ENCODE measurements at places on chromosomes 6 and 20.

DNA sequence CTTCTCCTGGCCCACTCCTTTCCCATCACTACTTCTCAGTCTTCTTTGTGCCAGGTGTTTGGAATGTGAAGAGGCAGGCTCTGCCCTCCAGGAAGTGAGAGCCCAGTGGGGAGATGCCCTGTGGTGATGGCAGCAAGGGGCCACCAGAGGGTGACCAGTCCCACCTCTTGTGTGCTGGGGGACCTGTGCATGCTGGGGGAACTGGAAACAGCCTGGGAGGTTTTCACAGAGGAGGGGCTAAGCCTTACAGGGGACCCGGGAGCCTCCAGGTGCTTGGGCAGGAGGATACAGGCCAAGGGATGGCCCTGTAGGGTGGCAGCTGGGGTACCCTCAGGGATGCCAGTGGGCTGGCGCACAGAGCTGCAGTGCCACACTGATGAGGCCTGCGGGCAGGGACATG lies 72.3 kb downstream of the RAMACL start:
- DNase-seq = no peak

DNA sequence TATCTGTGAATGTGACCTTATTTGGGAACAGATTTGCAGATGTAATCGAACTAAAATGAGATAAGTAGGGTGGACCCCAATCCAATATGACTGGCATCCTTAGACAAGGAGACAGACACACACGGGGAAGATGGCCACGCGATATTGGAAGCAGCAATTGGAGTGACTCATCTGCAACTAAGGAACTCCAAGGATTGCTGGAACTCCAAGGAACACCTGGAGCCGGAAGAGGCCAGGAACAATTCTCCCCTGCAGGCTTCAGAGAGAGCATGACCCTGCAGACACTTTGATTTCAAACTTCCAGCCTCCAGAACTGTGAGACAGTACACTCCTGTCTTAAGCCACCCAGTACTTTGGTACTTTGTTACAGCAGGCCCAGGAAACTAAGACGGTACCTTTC lies 19.5 kb upstream of the CNKSR3 start:
- no peak for DNase-seq

DNA sequence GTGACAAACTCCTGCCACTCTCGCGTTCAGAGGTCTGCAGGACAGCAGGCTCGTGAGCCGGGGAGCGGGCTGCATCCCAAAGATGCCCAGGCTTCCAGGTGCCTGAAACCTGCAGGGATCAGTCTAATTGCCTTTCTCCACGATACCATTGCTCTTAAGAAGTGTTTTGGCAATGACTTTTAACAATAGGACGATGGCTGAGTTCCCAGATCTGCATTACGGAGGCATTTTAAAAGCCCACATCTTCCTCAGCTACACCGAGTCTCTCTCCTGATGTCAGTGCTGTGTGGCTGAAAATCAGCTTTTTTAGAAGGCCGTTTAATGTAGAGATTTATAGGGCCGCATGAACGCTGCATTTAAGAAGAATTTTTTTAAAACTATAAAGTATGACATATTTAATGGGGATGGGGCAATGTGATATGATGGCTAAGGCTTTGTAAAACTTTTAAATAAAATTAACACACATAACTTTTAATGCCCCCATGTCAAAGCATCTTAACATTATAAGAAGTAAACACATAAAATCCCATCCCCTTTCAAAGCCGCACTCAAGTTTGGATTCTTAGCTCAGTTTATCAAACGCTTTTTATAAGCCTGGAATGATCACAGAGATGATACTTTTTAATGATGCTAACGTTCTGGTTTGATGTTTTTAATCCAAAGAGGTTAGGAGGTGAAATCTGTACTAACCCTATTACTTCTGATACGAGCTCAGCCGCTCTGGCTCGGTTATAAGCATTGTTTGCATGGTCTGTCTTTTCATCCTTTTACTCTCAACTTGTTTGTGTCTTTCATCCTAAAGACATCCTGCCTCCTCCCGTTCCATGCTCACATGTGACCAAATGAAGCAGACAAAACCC lies 386.0 kb downstream of the SMOC2 start:
- no peak for DNase-seq

DNA sequence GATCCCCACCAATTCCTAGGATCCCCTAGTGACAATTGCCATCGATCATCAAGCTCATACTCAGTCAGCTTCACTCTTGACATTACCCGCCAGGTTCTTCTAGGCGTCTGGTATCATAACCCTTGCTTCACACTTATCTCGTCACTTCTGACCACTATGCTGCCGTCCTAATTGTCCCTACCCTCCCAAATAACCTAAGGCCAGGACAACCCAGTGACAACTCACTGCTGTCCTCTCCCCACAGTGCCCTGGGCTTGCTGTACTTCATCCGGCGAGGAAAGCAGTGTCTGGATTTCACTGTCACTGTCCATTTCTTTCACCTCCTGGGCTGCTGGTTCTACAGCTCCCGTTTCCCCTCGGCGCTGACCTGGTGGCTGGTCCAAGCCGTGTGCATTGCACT lies 3.7 kb downstream of the SYS1 start:
- DNase-seq = no peak

DNA sequence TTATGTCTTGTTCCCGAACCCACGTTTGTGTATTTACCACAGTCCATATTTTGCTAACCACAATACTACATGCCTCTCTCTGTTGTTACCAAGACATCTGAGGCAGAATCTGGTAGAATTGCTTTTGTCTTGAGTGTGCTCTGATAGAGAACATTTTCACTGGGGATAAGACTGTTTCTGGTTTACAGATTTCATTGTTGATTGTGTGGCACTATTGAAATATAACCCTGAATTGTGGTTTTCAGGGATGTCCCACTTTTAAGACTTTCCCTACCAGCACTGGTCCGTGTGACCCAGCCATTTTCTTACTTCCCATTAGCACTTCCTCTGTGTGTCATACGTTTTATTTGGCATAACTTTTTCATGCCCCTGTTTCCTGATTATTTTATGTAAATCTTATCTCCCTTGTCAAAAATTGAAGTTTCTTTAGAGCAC lies 12.2 kb downstream of the NCOA7 start:
- DNase-seq = no peak

- peak; percentile 2 for DNase-seq
Observed at GRCh38 chr6:83057705-83058321, 7.8 kb downstream of the UBE3D start.

GRCh38 chr6:142008781-142009180 lies 123.9 kb upstream of the GJE1 start:
- DNase-seq = no peak

GRCh38 chr6:152458648-152459644 lies 178.2 kb downstream of the SYNE1 start:
- DNase-seq = no peak

DNA sequence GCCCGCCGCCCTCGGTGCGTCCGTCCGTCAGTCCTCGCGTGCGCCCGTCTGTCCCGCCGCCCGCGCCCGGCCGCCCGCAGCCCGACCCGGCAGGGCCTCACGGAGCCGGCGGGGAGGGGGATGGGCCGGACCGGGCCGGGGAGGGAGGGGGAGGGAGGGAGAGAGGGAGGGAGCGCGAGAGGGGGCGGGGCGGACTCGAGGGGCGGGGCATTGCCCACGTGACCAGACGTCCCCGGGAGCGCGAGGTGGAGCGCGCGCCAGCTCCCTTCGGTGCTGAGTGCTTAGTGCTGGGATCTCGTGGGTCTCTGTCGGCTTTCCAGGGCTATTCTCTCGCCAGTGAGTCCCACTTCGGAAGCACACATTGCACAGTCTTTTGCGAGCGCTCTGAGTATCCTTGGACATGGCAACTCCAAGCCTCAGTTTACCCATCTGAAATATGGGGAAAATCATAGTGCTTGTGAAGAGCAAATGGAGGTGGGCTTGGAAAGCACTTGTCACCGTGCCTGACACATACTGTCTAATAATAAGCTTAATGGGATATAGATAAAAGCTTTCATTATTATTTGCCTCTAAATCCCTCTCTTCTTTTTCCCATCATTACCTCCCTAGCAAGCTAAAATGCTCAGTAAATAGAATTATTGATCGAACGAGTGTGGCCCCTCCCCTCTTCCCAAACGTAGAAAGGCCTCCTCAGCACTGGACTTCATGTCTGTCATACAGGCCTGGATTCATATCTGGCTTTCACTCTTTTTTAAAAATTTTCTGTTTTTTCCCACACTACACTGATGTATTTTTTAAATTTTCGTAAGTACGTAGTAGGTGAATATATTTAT lies at the start of gene NCOA6:
Gene NCOA6 (minus strand): TSS at position 122 of the 833 bp plus-strand sequence. CDS start 43,296 bp downstream, outside the sequence.
- DNase-seq = peak; percentile 75

DNA sequence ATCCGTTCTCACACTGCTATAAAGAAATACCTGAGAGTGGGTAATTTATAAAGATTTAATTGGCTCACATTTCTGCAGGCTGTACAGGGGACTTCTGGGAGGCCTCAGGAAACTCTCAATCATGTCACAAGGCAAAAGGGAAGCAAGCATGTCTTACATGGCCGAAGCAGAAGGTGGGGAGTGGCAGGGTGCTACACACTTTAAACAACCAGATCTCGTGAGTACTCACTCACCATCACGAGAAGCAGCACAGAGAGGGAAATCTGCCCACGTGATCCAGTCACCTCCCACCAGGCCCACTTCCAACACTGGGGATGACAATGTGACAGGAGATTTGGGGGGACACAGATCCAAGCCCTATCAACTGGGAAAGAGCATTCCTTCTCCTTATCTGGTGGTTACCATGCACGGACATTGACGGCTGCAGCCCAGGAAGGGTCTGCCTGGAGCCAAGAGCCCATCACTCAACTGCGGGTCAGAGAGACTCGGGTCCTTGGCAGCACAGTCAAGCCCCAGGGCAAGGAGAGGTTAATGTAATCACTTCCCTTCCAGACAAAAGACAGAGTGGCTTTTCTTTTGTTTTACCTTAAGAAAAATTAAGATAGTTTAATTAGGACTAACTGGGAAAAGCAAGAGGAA lies 112.3 kb upstream of the CST7 start:
- DNase-seq = no peak

Measured in naive thymus-derived CD8-positive, alpha-beta T cell (primary cell).